ENCODE measurements at places on chromosomes 16 and 17.

GRCh38 chr16:48082516-48082915 is 73.3 kb downstream of the ABCC12 start:
- no peak for DNase-seq

- no peak for DNase-seq
Measured at GRCh38 chr17:2736956-2737355, 12.5 kb downstream of the CCDC92B start.

DNA sequence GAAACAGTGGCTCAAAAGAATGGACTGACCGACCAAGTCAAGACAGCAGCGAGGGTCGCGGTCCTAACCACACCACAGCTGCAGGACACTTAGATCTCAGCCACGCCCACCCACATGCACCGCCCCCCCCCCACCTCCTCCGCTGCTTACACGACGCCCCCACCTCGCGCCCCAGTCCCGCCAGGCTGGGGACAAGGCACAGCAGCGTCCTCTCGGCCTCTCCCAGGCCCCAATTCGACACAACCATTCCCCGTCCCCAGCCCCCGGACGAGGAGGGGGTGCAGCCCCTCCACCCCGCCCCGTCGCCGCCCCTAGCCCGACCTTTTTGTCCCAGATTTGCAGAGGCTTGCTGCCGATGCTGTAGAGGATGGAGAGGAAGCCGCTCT is 477 bp downstream of the CFAP20 start:
- DNase-seq = no peak

GRCh38 chr16:67210069-67210937 is 11.4 kb downstream of the ELMO3 start:
- DNase-seq = no peak
